ENCODE measurements at places on chromosomes 7 and 10.

- DNase-seq = no peak
Observed at GRCh38 chr7:134051020-134051419, 76.1 kb upstream of the LRGUK start.

GRCh38 chr10:74021248-74022055, 23.5 kb downstream of the VCL start:
- DNase-seq = no peak

GRCh38 chr10:69774596-69774995, 27.1 kb upstream of the COL13A1 start:
- DNase-seq = no peak

GRCh38 chr7:158121441-158122045, 466.1 kb downstream of the PTPRN2 start:
- no peak for DNase-seq

DNA sequence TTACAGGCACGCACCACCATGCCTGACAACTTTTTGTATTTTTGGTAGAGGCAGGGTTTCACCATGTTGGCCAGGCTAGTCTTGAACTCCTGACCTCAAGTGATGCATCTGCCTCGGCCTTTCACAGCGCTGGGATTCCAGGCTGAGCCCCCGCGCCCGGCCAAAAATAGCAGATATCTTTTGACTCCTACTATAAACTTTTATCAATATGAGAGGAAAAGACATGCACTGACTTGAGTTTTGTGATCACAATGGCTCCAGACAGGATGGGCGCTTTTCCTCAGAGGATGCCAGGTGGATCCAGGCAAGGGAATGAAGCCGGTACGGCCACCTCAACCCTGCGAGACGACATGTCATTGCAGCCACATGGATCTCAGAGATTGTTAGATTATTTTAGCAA, 123.9 kb downstream of the DNAJB6 start:
- no peak for DNase-seq

GRCh38 chr7:120939345-120939744, 11.2 kb upstream of the ING3 start:
- no peak for DNase-seq

DNA sequence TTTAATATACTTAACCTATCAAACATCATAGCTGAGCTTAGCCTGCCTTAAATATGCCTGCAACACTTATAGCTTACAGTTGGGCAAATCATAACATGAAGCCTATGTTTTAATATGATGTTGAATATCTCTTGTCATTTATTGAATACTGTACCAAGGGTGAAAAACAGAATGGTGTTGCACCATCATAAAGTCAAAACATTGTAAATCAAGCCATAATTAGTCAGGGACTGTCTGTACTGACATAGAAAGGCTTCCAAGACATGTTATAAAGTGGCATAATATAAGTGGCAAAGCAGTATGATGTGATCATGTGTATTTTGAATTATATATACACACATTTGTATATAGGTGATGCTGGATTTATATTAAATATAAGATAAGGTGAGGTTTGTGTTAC, 140.0 kb downstream of the ZEB1 start:
- no peak for DNase-seq

DNA sequence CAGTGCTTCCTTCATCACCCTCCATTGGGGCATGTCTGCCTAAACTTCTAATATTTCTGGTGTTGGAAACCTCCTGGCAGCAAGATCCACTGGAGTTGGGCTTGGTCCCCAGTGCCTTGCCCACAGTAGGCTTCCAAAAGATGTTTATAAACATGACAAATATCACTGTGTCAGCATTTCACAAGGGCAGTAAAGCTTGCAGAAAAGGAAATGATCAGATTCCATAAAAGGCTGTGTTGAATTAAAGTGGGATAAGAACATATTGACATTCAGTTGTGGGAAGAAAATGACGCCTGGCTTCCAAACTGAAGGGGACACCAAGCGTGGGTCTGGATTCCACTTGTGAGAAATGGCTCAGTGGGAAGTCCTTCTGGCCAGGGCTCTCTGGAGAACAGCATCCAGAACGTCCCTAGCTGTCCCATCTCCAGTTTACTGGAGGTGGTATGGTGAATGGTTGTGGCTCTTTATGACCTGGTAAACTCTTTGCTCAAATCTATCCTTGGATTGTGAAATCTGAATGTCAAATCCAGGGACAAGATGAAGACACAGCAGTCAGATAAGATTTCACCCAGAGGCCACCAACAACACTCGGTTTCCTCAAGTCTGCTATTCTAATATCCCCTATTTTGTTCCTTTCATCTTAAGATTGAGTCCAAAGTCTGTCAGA, 287.2 kb downstream of the TNS3 start:
- DNase-seq = no peak

- DNase-seq = no peak
Observed at GRCh38 chr7:28576656-28577055, 164.3 kb downstream of the CREB5 start.

GRCh38 chr10:110073896-110074295, 66.1 kb downstream of the ADD3 start:
- DNase-seq = no peak

- DNase-seq = no peak
Observed at GRCh38 chr10:7561216-7561893, 105.4 kb downstream of the ITIH5 start.

- no peak for DNase-seq
Observed at GRCh38 chr7:11706666-11707605, 125.1 kb downstream of the THSD7A start.

DNA sequence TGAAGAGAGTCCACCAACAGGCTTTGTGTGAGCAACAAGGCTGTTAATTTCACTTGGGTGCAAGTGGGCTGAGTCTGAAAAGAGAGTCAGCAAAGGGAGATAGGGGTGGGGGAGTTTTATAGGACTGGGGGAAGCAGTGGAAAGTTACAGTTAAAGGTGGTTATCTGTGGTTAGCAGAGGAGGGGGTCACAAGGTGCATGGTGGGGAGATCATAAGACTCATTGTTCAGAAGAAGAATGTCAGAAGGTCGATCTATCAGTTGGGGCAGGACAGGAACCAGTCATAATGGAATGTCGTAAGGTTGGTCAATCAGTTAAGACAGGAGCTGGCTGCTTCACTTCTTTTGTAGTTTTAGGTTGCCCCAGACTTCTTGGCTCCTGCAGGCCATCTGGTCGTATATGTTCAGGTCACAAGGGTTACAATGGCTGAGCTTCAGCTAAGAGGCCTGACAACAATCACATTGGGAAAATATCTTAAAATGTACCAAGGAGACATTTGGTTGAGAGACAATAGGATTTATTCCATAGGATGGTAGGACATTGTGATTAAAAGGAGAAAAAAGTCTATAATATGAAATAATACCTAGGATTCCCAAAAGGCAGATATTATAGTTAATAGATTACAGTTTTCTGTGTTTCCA, 356.4 kb downstream of the ANKRD7 start:
- DNase-seq = no peak

- DNase-seq = no peak
Observed at GRCh38 chr7:107386548-107387102, 83.2 kb upstream of the GPR22 start.

GRCh38 chr7:149027611-149028345, 527 bp downstream of the PDIA4 start:
- DNase-seq = no peak

GRCh38 chr10:71359364-71360046, 37.2 kb upstream of the CDH23 start:
- DNase-seq = no peak

- no peak for DNase-seq
Observed at GRCh38 chr10:98285416-98285815, 17.4 kb upstream of the LOXL4 start.

DNA sequence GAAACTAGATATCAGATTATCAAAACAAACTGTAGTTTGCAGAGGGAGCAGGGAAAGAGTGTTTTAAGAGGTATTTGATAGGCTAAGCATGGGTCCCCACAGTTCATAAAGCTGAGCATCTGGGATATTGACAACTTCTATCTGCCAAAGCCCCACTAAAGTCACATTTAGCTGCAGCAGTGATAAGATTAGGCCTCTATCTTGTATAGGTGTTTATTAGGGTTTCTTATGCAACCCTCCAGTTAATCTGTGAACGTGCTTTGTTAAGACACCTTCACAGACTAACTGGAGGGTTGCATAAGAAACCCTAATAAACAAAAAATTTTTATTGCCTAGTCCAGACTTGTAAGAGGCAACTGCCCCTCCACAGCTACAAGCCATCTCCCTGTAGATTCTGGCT, 78.0 kb downstream of the CYP51A1 start:
- no peak for DNase-seq

GRCh38 chr10:45265996-45266395, 49.4 kb downstream of the OR13A1 start:
- DNase-seq = no peak

DNA sequence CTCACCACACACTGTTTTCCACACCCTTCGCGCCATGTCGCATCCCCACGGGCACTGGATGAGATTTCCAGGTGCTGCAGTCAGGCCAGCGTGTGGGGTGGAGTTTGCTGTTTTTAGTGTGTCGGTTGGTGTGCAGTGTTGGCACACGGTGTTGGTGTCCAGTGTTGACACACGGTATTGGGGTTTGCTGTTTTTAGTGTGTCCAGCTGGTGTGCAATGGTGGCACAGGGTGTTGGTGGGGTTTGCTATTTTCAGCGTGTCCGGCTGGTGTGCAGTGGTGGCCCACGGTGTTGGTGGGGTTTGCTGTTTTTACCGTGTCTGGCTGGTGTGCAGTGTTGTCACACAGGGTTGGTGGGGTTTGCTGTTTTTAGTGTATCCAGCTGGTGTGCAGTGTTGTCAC, 20.1 kb upstream of the PRKAR1B start:
- no peak for DNase-seq

DNA sequence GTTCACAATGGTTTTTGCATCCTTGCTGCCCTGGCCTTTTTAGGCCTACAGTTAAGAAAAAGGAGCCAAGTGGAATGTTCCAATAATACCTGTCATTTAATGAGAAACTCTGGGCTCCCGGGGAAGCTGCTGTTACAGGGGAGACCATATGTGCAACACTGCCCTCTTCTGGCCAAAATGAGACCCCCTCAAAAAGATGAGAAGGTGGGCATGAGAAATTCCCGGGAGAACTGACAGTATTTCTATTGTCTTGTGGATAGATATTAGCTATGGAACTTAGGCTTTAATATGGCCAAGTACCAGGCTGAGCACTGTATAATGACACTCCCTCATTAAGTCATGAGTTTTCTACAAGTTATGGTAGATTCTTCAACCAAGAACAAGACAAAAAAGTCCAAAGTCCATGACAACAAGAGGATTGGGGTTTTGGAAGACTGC, 99.4 kb downstream of the CCDC3 start:
- DNase-seq = peak; percentile 22

DNA sequence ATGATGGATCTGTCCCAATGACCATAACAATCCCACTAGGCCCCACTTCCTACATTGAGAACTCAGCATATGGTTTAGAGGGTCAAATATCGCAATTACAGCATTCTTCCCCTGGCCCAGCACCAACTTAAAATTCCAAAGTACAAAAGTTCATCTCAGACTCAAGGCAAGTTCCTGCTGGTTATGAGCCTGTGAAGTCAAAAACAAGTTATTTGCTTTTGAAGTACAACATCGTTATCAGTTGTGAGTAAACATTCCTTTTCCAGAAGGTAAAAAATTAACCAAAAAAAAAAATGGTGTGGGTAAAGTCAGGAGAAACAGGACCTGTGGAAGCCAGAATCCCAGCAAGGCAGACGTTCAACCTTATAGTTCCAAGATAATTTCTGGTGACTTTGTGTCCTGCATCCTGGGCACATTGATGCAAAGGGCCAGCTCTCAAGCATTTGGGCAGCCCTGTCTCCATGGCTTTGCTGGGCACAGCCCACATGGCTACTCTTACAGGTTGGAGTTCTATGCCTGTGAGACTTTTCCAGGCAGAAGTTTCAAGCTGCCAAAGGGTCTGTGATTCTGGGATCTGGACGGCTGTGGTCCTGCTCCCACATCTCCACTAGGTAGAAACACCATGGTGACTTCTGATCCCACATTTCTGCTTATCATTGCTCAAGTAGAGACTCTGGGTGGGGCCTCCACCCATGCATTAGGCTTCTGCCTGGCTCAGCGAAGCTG, 37.5 kb downstream of the AKR1C8 start:
- no peak for DNase-seq

DNA sequence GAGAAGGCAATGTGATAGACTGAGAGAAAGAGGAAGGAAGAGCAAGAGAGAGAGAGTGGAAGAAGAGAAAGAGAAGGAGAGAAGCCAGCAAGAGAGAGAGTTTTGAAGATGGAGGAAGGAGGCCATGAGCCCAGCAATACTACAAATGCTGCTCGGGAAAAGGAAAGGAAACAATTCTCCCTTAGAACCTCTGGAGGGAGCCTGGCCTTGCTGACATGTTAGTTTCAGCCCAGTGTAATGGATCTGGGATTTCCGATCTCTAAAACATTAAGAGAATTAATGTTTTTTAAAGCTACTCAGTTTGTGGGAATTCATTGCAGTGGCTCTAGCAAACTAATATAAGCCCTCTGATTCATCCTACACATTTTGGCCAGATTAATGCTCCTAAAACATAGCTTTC, 206.8 kb upstream of the MTPN start:
- no peak for DNase-seq

- no peak for DNase-seq
Observed at GRCh38 chr7:117061751-117062150, 108.5 kb downstream of the ST7 start.

DNA sequence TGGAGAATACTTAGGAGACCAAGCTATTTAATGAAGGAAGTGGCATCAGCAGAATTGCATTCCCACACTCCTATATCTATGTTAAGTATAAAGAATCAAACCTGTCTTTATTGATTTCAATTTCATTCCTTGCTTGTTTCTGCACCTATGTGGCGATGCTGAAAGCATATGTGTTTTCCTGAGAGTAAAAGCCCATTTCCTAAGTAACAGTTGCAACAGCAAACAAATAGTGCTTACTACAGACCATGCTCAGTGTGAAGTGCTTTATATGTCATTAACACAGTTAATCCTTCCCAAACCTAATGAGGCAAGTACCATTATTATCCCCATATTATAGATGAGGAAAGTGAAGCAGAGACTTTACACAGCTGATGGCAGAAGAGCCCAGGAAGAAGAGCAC, 552.1 kb downstream of the PARD3 start:
- DNase-seq = no peak

DNA sequence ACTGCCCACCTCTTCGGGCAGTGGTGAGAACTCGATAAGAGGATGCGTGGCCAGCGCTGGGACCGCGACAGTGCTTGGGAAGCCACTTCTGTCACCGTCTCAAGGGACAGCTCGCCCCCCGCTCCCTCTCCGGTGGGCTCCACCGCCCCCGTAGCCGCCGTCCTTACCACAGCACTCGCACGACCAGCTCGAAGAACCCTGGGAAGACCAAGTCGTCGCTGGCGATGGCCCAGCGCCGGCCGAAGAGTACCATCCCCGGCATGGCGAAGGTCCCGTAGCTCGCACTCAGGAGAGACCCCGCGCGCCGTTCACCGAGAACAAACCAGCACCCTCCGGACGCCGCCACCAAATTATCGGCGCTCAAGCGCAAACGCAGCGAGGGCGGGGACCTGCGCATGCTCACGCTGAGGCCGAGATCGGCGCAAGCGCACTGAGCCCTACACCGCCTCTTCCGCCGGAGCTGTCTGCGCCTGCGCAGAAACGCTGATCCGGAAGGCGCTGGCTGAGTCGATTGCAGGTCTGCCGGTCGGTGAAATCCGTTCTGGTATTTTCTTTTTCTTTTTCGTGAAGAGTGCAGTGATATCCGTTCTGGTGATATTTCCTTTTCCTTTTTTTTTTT, at the start of gene DAGLB:
DAGLB (minus strand) TSS at position 374 of the 619 bp plus-strand sequence; CDS start at position 262, 112 bp downstream.
- peak; percentile 93 for DNase-seq

Measured in NCI-H2171 (cell line).